ENCODE measurements at places on chromosomes 11 and 22. TPM values are rescaled to one million over a fixed set of nuclear protein-coding genes. Genes with fewer than 3 reads are reported as not detected.

The CCDC157 gene
- 1.5 TPM for total RNA-seq

The SLC1A2 gene
- 0.30 TPM for total RNA-seq

The CSF2RB gene
- total RNA-seq, result under 0.01 TPM

The MPPED1 gene
- not detected for total RNA-seq

The TECTA gene
- total RNA-seq, result under 0.01 TPM

The MS4A3 gene
- not detected for total RNA-seq

The OTOG gene
- not detected for total RNA-seq

The PGR gene
- under 0.01 TPM for total RNA-seq

The KRTAP5-7 gene
- not detected for total RNA-seq

The THY1 gene
- 713 TPM for total RNA-seq

The SCUBE1 gene
- not detected for total RNA-seq

The GRAP2 gene
- total RNA-seq, result not detected

The CACNA1I gene
- 0.05 TPM for total RNA-seq

The MFRP gene
- total RNA-seq, result not detected

The PATE4 gene
- total RNA-seq, result not detected

The ALX4 gene
- not detected for total RNA-seq

The CDCA5 gene
- 6.0 TPM for total RNA-seq

The TUB gene
- total RNA-seq, result 3.1 TPM

The MRPL21 gene
- total RNA-seq, result 32.8 TPM

The DGCR6 gene
- total RNA-seq, result 1.8 TPM

The CECR2 gene
- under 0.01 TPM for total RNA-seq

The UBTFL1 gene
- total RNA-seq, result not detected

The MIAT gene
- total RNA-seq, result 1.2 TPM

The KCNJ1 gene
- not detected for total RNA-seq

The TMPRSS6 gene
- total RNA-seq, result not detected

The PTS gene
- 60.0 TPM for total RNA-seq

The LRRC74B gene
- under 0.01 TPM for total RNA-seq

The ANGPTL5 gene
- not detected for total RNA-seq

The NCF4 gene
- total RNA-seq, result not detected

The CARD10 gene
- total RNA-seq, result 2.1 TPM

The GTSE1 gene
- total RNA-seq, result 0.59 TPM

The TRPM5 gene
- total RNA-seq, result not detected

The P2RY6 gene
- total RNA-seq, result 3.3 TPM

The LRRC4C gene
- not detected for total RNA-seq
